ENCODE measurements at places on chromosomes 7 and 10. TPM values are rescaled to one million over a fixed set of nuclear protein-coding genes. Genes with fewer than 3 reads are reported as not detected.

The MKI67 gene
- total RNA-seq, result 0.89 TPM

The CALU gene
- total RNA-seq, result 2,586 TPM

The ADCY1 gene
- 0.30 TPM for total RNA-seq

The GALNT17 gene
- total RNA-seq, result not detected

The SPDYE9 gene
- total RNA-seq, result not detected

The LIPM gene
- total RNA-seq, result not detected

The OR6V1 gene
- not detected for total RNA-seq

The PTF1A gene
- total RNA-seq, result not detected

The CYP2E1 gene
- total RNA-seq, result 0.89 TPM

The CNOT4 gene
- 7.4 TPM for total RNA-seq

The STRIP2 gene
- total RNA-seq, result 3.3 TPM

The CRCP gene
- 20.8 TPM for total RNA-seq

The NPTX2 gene
- total RNA-seq, result 1.5 TPM

The SFXN2 gene
- 2.4 TPM for total RNA-seq

The TMEM196 gene
- total RNA-seq, result not detected

The AKR1C4 gene
- not detected for total RNA-seq

The HOXA3 gene
- 6.8 TPM for total RNA-seq

The SHH gene
- not detected for total RNA-seq

The SFRP5 gene
- total RNA-seq, result not detected

The HOXA2 gene
- total RNA-seq, result 0.30 TPM

The KCTD7 gene
- total RNA-seq, result 10.4 TPM

The ACHE gene
- total RNA-seq, result 0.30 TPM

The STOX1 gene
- not detected for total RNA-seq

The CARD11 gene
- 2.8 TPM for total RNA-seq

The SFTPD gene
- not detected for total RNA-seq

The LIPA gene
- 64.1 TPM for total RNA-seq

The ASB10 gene
- total RNA-seq, result not detected

The ABI1 gene
- total RNA-seq, result 31.0 TPM

The RAPGEF5 gene
- total RNA-seq, result 1.5 TPM

The TEX36 gene
- not detected for total RNA-seq

The AOAH gene
- not detected for total RNA-seq

The MACC1 gene
- total RNA-seq, result 0.05 TPM

The P4HA1 gene
- 1,438 TPM for total RNA-seq

The GIMAP8 gene
- not detected for total RNA-seq

The GUSB gene
- 17.8 TPM for total RNA-seq

The DNAJB9 gene
- 53.2 TPM for total RNA-seq

The TACR2 gene
- under 0.01 TPM for total RNA-seq

The COL28A1 gene
- total RNA-seq, result 0.32 TPM

The ZNF804B gene
- total RNA-seq, result not detected

The GPR15LG gene
- not detected for total RNA-seq

All from smooth muscle cell of the umbilical artery (primary cell).